Naive thymus-derived CD8-positive, alpha-beta T cell (primary cell): ENCODE measurements at places on chromosomes 4 and X.

DNA sequence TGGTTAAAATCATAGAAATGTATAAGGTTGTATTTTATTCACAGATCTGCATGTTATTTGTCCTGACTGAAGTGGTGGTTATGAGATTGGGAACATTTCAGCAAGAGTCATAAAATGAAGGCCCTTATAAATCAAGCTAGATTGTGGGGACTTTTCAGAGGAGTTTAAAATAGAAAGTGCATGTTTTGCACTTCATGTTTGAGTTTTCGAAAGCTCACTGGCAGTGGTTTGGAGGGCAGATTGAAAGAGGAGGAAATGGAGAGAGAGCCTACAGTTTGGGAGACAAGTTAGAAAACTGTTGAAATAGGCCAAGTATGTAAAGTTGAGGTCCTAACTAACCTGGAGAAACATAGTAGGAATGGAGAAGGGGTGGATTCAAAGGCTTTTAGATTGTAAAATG lies 124.9 kb downstream of the KDM6A start:
- no peak for DNase-seq

DNA sequence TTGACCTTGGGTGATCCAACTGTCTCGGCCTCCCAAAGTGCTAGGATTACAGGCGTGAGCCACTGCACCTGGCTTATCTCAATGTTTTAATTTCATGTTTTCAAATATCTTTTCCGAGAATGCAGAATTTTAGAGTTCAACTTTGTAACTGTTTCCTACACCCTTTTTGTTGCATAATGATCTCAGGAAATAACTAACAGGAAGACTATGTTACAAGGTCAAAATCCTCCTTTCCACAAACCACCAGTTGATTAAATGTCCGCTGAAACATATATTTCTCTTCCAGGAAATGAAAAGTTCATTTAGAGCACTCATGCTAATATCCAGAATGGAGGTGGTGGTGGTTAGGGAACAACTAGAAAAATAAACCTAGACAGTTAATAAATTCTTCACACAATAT lies 377.8 kb downstream of the PPP4R3C start:
- DNase-seq, result no peak

DNA sequence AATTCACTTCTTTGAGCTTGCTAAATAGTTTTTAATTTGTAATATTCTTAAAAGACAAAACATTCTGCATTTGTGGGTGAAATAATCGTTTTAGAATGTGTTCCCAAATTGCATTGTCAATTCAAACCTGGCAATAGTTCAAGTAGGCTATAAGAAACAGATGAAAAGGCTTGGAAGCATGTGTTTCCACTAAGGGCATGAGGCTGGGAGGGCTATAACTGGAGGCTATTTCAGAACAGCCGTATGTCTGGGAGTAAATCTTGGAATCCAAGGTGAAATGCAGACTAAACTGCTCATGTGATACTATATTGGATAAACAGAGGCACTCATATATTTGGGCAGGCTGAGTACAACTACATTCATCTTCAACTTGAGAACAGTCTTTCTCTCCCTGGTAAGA lies 117.4 kb upstream of the GRPR start:
- no peak for DNase-seq

- no peak for DNase-seq
Observed at GRCh38 chrX:56791456-56791855, 62.4 kb downstream of the NBDY start.

GRCh38 chrX:47380268-47380667 lies 9.9 kb downstream of the ZNF157 start:
- DNase-seq, result peak; percentile 78

GRCh38 chr4:95204267-95204844 lies 344.4 kb downstream of the UNC5C start:
- DNase-seq, result no peak

GRCh38 chrX:131734621-131735020 lies 190.7 kb downstream of the OR13H1 start:
- DNase-seq, result no peak

GRCh38 chr4:21184788-21185187 lies 484.5 kb downstream of the PACRGL start:
- DNase-seq, result no peak

DNA sequence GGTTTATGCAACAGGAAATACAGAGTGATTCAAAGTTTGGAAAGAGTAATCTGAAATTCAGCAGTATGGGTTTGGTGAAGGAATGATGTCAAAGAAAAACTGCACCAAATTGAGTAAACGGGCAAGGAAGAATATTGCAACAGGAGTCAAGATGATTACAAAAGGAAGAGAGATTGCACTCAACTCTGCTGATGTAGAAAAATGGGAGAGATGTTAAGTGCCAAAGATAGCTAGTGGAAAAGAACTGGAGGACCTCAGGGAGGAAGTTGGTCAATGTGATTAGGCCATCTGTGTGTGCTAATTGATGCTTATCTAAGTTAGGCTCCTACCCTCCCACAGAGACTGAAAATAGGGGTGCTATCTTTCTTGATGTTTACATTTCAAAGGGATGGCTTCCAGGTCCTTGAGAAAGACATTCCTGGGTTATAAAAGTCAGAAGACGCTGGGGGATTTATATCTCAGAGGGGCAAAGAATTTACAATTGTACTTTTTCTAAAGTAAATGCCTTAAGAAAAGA lies 167.4 kb upstream of the FAM47A start:
- no peak for DNase-seq

- no peak for DNase-seq
Observed at GRCh38 chrX:435536-436122, 48.9 kb upstream of the PPP2R3B start.

DNA sequence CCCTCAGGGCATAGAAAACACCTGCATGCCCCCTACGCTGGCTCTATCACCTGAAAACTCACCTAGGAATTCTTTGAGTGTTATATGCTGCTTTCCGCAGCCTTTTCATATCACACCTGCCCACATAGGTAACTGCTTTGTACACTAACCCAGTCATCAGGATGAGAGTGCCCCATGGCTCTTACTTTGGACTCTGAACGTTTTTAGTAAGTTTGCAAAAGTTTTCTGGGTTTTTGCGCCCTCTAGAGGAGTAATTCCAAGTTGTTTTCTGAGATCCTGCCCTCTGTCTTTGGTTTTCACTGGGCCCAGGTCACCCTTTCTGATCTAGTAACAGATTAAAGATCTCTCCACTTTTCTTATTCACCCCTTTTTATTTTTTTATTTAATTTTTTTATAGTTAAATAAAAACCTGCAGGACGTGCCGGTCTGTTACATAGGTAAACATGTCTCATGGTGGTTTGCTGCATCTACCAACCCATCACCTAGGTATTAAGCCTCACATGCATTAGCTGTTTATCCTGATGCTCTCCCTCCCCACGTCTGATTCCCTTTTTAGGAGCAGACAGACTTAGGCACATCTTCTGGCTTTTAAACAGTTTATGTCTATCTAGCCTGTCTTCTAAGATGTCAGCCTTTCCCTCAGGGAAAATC lies 139.2 kb downstream of the NWD2 start:
- DNase-seq, result no peak

GRCh38 chr4:97252615-97253154 lies 890.6 kb downstream of the STPG2 start:
- DNase-seq, result no peak

- DNase-seq, result no peak
Observed at GRCh38 chr4:36172656-36173055, 71.7 kb downstream of the ARAP2 start.

- DNase-seq, result no peak
Observed at GRCh38 chr4:175125410-175126068, 207.4 kb downstream of the ADAM29 start.

- no peak for DNase-seq
Observed at GRCh38 chrX:56564921-56565840, 1.8 kb downstream of the UBQLN2 start.

GRCh38 chr4:63620271-63620670 lies 789.0 kb downstream of the TECRL start:
- no peak for DNase-seq

GRCh38 chr4:48008021-48008596 lies 8.4 kb downstream of the CNGA1 start:
- DNase-seq, result no peak

DNA sequence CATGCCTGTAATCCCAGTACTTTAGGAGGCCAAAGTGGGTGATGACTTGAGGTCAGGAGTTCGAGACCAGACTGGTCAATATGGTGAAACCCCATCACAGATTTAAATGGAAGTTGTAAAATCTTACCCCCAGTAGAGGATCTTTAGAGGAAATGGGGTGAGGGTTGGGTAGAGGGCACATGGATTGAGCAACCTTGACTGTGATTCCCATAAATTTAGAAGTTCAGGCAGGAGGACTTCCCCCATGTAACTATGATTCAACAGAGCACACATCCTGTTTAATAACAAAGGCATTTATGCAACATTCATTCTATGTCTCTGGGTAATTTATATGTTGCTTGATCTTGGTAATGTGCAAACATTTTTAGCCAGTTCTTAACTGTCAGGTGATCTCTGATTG lies 143.1 kb downstream of the RBM47 start:
- no peak for DNase-seq

GRCh38 chrX:39633293-39633692 lies 464.5 kb downstream of the BCOR start:
- DNase-seq, result no peak

GRCh38 chr4:1471443-1472147 lies 65.4 kb upstream of the NKX1-1 start:
- DNase-seq, result no peak

GRCh38 chrX:20181598-20182329 lies 40.1 kb upstream of the EIF1AX start:
- DNase-seq, result no peak

GRCh38 chr4:144948009-144948408 lies 150.0 kb downstream of the ANAPC10 start:
- no peak for DNase-seq

GRCh38 chr4:107838861-107839565 lies 14.3 kb downstream of the SGMS2 start:
- no peak for DNase-seq

GRCh38 chrX:69746051-69746450 lies 130.1 kb downstream of the EDA start:
- DNase-seq, result no peak

- DNase-seq, result no peak
Observed at GRCh38 chrX:38102875-38103274, 96.5 kb downstream of the SYTL5 start.

GRCh38 chrX:18607966-18608365 lies 63.9 kb downstream of the RS1 start:
- no peak for DNase-seq

- no peak for DNase-seq
Observed at GRCh38 chr4:158704274-158704673, 18.9 kb downstream of the PPID start.

DNA sequence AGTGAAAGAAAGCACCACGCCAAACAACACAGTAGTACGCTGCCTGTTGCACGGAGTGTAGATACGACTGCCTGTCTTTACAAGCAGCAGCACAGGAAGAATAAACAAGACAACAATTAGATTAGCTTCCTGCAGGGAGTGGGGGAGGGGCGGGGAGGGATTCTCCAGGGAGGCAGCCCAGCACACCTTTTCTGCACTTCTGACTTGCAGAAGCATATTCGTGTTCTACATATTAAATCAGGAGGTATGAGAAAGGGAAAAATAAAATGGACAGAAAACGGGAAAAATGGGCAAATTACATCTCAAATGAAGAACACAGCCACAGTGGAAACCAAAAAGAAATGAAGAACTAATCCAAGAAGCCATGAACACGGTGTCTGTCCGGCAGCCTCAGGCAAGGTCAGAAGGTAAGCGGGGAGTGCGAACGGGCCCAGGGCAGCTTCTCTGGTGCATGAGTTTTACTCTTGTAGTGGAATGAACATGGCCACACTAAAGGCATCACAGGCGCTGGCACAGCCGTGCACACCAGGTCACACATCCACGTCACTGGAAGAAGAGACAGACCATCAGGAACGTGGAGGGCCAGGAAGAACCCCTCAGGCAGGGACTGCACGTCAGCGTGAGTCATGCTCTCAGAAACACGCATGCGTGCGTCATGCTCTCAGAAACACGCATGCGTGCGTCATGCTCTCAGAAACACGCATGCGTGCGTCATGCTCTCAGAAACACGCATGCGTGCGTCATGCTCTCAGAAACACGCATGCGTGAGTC lies 20.1 kb upstream of the ADRA2C start:
- no peak for DNase-seq

GRCh38 chrX:84469226-84469625 lies 33.0 kb downstream of the HDX start:
- no peak for DNase-seq

- no peak for DNase-seq
Observed at GRCh38 chr4:84597450-84597849, 14.5 kb downstream of the CDS1 start.

- DNase-seq, result no peak
Observed at GRCh38 chrX:143648705-143649104, 12.8 kb upstream of the SLITRK4 start.

- DNase-seq, result no peak
Observed at GRCh38 chr4:106034220-106034619, 138.9 kb downstream of the NPNT start.

GRCh38 chr4:85482010-85482738 lies 7.2 kb downstream of the ARHGAP24 start:
- no peak for DNase-seq
